ENCODE measurements at places on chromosomes 12 and 14. TPM values are rescaled to one million over a fixed set of nuclear protein-coding genes. Genes with fewer than 3 reads are reported as not detected.

The C12orf54 gene
- 1.5 TPM for total RNA-seq

The TAS2R20 gene
- not detected for total RNA-seq

The GALNT16 gene
- 0.53 TPM for total RNA-seq

The TOMM20L gene
- total RNA-seq = not detected
